ENCODE measurements at places on chromosomes 13 and 19.
A peak's percentile ranks its signal among the peaks of the same experiment; 100 is the strongest.

GRCh38 chr19:54109651-54110050, 5.8 kb downstream of the TFPT start:
- no peak for ATAC-seq

DNA sequence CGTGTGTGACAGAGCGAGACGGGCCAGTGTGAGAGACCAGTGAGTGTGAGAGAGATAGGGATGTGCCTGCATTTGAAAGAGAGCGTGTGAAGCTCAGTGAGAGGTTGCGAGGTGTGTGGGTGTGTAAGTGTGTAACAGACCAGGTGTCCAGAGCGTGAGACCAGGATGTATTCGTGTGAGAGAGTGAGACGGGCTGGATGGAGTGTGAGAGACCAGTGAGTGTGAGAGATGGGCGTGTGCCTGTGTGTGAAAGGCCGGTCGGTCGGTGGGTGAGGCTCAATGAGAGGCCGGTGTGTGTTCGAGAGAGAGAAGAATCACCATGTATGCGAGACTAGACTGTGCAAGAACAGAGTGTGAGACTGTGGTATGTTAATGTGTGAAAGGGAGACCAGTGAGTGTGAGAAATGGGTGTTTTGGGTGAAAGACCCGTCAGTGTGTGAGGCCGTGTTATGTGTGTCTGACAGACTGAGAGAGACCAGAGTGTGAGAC, 679 bp downstream of the ZNF471 start:
- ATAC-seq = peak; percentile 3

- no peak for ATAC-seq
Measured at GRCh38 chr19:29629836-29630534, 23.9 kb downstream of the POP4 start.

GRCh38 chr19:58182577-58182988, 278 bp upstream of the ZNF274 start:
- ATAC-seq = no peak

All from SK-N-SH treated with all-trans-retinoic acid at 6 μM for 48 hours (cell line).